ENCODE measurements at places on chromosomes 12 and 14.

DNA sequence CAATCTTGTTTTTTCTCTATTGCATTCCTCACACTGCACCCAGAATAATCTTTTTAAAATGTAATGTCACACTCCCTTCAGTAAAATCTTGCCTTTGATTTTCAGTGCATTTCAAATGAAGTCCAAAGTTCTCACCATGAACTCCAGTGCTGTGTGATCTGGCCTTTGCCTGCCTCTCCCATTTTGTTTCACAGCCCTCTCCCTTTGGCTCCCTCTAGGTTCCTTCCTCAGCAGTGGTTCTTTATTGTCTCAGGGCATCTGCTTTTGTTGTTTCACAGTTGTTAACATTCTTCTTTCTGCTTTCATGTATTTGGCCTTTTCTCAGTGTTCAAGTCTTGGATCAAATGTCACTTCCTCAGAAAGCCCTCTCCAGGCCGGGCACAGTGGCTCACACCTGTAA, 84.5 kb upstream of the AMN1 start:
- peak; percentile 33 for DNase-seq

- DNase-seq, result no peak
Observed at GRCh38 chr12:119676022-119676421, 8.1 kb downstream of the PRKAB1 start.

DNA sequence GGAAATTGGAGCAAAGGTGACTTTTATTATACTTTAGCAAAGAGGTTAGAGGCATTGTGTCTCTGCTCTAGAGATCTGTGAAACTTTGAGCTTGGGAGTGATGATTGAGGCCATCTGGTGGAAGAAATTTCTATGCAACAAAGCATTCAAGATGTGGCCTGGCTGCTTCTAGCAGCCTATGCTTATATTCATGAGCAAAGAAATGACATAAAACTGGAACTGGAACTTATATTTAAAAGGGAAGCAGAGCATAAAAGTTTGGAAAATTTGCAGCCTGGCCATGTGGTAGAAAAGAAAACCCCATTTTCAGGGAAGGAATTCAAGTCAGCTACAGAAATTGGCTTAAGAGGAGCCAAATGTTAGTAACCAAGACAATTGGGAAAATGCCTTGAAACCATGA, 70.4 kb downstream of the SDR9C7 start:
- DNase-seq, result peak; percentile 24

- no peak for DNase-seq
Observed at GRCh38 chr12:6328945-6329702, 12.8 kb downstream of the TNFRSF1A start.

- DNase-seq, result no peak
Observed at GRCh38 chr14:51614707-51615106, 37.0 kb upstream of the FRMD6 start.

- peak; percentile 76 for DNase-seq
Observed at GRCh38 chr12:71958993-71959578, 20.4 kb downstream of the TPH2 start.

DNA sequence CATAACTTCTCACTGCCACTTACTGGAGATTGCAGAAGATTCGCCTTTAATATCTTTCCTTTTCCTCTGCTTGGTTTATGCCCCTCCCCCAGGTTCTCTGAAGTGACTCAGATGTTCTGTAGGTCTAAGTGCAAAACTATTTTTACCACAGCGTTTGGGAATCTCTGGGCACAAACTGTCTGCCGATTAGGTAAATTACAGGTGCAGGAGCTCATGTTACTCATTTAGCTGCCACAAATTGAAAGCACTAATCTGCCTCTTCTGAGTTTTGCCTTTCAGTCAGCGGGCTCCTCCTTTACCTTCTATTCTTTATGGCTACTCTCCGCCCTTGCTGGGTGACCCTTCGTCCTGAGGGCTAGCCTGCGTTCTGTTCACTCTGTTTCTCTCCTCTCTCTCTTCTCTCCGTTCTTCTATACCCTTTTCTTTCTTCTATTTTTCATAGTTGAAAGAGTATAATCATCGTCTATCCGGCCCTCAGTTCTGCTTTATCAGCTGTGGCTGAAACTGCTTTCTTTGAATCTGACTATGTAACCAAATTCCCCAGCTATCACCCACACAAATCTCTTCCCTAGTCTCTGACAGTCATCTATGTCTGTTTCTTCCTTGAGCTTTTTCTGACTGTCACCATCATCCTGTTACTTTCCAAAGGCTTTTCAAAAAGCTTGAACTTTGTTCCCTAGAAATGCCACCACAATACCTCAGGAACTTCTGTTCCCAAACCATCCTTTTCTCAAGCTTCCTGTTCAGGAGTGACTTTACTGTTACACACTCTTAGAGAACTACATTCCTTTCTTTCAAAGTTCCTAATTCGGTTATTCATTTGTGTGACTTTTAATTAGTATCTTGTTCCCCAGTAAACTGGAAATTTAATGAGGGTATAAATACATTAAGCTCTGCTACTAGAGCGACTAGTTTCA, 4.3 kb upstream of the MYF6 start:
- DNase-seq, result peak; percentile 36

DNA sequence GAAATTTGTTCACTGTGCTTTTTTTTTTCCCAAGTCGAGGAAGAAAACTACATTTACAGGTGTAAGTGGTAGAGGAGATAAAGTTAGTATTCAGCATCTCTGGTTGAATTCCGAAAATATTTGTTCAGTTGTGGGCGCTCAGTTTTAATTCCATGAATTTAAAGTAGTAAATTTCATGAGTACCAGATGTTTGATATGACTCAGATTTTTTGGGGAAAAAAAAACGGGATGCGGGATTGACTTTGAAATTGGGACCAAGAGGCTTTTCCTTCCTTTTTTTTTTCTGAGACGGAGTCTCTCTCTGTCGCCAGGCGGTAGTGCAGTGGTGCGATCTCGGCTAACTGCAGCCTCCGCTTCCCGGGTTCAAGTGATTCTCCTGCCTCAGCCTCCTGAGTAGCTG, 1.6 kb downstream of the TULP3 start:
- no peak for DNase-seq

GRCh38 chr14:20419419-20419818, 6.1 kb upstream of the TEP1 start:
- DNase-seq, result no peak

DNA sequence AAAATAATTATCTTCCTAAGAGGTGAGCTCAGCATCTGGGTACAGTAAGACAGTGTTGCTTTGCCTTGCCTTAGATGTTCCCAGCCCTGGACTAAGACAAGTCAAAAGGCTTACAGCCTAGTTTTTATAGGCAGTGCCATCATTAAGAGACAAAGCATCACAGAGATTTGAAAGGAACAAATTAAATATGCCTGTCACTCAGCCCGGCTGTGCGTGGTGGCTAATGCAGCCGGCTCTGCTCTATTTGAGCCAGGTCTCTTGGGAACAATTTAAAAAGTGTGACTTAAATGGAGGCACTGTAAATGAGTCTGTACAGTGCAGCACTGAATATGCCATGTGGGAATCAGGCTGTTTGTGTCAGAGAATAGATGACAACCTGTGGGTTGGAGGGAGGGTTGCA, 1687.4 kb upstream of the FLRT2 start:
- DNase-seq, result no peak

GRCh38 chr14:55180006-55180405, 11.4 kb downstream of the DLGAP5 start:
- no peak for DNase-seq

GRCh38 chr14:60506462-60506984, 2.4 kb upstream of the SIX6 start:
- no peak for DNase-seq

DNA sequence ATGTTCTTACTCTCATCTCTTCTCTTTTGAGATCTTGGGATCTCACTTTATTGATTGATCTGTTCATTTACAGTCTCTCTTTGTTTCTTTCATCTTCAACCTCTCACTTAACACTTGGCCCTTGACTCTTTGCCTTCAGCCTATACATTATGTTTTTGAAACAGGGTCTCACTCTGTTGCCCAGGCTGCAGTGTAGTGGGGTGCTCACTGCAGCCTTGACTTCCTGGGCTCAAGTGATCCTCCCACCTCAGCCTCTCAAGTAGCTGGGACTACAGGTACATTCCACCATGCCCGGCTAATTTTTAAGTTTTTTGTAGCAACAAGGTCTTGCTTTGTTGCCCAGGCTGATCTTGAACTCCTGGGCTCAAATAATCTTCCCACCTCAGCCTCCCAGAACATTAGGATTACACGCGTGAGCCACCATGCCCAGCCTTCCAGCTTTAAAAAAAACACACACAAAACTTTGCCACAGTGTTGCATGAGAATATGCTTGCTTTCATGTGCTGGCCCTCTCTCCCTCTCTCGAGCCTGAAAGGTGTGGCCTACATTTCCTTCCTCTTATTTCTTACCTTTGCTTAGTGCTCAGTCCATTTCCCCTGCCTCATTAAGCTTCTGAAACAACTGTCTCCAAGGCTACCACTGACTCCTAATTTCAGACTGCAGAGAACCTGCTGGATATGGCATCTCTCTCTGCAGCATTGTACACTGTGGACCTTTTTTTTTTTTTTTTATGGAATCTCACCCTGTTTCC, 9.9 kb downstream of the DIP2B start:
- no peak for DNase-seq

GRCh38 chr14:42719391-42719790, 1112.7 kb downstream of the LRFN5 start:
- DNase-seq, result peak; percentile 37

- no peak for DNase-seq
Observed at GRCh38 chr12:73266206-73266605, 994.0 kb downstream of the TRHDE start.

DNA sequence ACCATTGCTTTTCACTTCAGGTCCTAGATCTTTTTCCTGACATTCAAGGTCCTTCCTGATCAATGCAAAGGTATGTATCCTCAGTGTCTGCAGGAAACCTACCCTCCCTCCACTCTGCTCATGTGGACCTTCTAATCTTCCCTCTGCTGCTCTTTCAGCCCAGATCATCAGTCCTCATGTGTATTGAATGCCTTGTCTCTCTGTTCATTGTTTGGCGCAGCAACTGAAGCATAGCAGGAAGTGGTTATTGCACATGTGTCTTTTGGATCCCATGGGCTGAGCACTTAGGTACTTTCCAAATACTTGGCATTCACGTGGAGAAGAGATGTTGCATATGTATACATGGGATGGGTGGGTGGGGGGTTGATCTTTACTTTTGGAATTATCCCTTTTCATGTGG, 4.3 kb upstream of the NIN start:
- peak; percentile 32 for DNase-seq

- DNase-seq, result no peak
Observed at GRCh38 chr14:91361233-91361811, 56.3 kb downstream of the CCDC88C start.

GRCh38 chr14:31825459-31825858, 251.6 kb upstream of the ARHGAP5 start:
- DNase-seq, result no peak

DNA sequence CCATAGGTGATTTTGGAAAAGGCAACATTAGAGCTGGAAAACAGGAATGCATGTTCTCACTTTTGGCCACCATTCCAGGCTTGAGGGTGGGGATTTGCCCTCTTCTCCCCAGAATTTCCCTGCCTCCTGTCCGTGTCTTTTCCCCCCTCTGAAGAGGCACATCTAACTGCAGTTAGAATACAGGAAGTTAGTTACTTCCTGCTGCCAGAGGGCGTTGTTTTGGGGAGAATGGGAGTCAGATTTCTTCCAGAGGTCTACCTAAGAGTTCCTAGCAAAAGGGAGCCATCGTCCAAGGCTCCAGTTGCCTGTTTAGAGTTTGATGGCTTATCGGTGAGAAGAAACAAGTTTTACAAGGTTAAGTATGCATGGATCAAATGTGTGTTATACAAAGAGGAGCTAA, 112.8 kb upstream of the IGF1 start:
- DNase-seq, result no peak

DNA sequence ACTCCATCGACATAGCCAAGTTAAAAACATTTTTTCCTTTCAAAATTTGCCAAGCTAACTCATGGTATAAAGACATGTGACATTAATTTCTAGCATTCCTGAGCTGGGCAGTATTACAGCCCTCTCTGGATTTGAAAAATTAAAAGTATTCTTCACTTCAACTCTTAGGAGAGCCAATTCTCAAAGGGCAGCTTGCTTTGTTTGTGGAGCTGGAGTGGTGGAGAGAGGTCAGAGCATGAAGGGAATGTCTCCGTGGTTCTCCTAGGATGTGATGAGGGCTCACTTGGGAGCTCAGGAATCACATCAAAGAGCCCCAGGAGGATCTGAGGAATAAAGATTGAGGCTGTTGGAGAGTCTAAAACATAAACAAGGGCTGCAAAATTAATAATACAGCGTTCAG, 46.9 kb upstream of the RGS6 start:
- DNase-seq, result no peak

GRCh38 chr12:54026640-54027441, 1.4 kb upstream of the HOXC6 start:
- DNase-seq, result no peak

DNA sequence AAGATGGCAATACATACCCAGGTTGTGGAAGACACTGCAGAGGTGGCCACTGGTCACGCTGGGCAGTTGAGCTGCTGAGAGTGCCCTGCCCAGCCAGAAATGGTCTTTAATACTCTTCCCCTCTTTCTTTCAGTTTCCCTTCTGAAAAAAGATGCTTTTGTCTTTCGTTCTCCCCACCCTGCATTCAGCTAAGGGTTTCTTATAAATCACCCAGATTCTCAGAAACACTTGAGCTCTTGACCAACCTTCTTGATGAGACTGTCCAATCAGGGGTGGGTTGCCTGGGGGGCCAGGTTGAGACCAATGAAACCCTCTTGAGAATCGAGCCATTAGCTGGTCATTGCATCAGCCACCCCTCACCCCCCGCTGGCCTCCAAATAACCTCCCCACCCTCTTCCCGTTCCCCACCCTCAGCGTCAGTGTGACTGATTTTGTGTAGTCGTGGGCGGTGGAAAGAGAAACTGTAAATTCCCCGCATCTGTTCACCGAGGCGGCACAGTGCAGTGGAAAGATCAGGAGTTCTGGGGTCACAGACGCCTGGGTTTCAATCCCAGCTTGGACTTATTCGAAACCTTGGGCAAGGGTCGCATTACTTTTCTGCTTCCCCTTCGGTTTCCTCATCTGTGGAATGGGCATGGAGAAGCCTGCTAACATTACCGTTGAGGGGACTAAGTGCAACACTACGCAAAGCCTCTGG, 52.3 kb downstream of the SLC25A47 start:
- DNase-seq, result peak; percentile 40
